ENCODE measurements at places on chromosomes 2 and 18.

- no peak for DNase-seq
These were observed 29.6 kb downstream of the CFAP210 start for GRCh38 chr2:169664600-169664977.

DNA sequence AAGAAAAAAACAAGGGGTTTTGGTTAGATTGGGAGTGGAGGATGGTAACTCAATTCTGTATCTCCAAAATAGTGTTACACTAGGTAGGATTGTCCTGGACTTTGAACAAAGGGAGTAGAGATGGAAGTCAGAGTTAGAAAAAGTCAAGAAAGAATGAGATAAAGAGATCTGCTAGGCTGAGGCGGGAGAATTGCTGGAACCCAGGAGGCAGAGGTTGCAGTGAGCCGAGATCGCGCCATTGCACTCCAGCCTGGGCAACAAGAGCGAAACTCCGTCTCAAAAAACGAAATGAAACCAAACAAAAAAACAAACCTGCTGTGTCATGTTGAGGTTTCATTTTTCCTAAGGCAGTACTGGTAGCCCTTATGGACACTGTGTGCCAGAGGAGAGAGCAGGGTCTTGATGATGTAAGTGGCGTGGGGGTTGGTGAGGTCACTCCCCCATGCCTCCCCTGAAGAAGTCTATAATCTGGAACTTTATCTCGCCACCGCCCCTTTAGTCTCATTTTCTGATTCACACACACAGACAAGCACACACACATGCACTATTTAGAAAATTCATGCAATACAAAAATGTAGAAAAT, 10.5 kb downstream of the DRC1 start:
- peak; percentile 3 for DNase-seq

GRCh38 chr2:113078350-113078839, 10.6 kb downstream of the IL1F10 start:
- no peak for DNase-seq

GRCh38 chr18:76803413-76803812, 18.9 kb upstream of the ZNF236 start:
- no peak for DNase-seq

DNA sequence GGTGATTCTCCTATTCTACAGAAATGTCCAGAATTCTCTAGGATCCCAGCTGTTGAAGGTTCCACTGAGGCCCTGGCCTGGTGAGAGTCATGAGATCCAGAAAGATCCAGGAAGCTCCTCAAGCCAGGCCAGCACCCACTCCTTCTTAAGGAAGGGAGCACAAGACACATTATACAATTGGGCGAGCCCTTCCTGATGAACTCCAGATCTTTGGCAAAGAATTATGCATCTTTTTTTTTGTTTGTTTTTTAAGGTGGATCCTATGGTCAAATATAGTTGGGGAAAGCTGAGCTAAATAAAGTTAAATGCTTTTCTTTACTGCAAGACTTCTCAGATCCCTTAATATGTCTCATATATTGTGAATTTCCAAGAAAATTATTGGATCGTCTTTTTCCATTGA, 37.0 kb upstream of the LOXHD1 start:
- no peak for DNase-seq

GRCh38 chr2:124559236-124559635, 534.1 kb downstream of the CNTNAP5 start:
- DNase-seq = no peak

- DNase-seq = no peak
These were observed 181.7 kb upstream of the SPRED2 start for GRCh38 chr2:65613968-65614555.

DNA sequence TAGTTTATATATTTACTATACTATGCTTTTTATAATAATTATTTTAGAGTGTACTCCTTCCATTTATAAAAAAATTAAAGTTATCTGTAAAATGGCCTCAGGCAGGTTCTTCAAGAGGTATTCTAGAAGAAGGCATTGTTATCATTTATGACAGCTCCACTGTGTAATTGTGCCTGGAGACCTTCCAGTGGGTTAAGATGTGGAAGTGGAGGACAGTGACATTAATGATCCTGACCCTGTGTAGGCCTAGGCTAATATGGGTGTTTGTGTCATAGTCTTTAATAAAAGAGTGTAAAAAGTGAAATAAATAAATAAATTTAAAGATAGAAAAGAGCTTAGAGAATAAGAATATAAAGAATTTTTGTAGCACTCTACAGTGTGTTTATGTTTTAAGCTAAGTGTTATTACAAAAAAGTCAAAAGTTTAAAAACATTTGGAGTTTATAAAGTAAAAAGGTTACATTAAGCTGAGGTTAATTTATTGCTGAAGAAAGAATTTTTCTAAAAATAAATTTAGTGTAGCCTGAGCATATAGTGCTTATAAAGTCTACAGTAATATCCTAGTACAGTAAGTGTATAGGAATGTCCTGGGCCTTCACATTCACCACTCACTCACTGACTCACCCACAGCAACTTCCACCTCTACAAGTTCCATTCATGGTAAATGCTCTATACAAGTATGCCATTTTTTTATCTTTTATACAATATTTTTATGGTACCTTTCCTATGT, 190.0 kb upstream of the SESTD1 start:
- no peak for DNase-seq

DNA sequence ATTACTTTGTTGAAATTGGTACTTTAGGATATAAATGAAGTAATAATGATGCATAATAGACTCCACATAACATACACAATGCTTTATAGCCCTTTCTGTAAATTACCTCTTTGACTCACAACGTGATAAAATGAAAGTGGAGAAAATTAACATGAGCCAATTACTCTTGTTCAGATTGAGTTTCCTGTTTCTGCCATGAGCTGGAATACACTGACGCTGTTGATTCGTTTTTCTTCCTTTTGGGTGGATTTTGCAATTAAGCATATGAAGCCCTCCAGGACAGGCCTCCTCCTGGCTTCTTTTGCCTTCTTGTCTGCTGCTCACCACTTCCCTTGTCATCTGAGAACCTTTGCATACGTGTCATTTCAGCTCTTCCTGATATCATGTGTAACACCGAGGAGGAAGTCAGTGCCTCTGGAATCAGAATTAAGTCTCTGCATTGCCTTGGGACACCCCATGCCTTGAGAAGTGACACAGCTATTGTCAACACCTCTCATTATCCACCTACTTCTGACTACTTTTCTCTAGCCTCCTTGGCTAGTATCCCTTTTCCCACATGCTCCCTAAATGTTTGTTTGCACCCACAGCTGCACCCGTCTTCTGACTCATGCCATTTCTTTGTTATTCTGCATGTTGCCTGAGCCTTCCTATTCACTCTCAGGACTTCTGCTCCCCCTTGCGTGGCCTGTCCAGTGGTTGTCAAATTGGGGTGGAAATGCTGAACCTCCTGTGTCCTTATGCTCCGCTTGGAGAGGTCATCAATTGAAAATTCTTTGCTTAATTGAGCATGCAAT, 134.1 kb downstream of the FMNL2 start:
- DNase-seq = no peak

DNA sequence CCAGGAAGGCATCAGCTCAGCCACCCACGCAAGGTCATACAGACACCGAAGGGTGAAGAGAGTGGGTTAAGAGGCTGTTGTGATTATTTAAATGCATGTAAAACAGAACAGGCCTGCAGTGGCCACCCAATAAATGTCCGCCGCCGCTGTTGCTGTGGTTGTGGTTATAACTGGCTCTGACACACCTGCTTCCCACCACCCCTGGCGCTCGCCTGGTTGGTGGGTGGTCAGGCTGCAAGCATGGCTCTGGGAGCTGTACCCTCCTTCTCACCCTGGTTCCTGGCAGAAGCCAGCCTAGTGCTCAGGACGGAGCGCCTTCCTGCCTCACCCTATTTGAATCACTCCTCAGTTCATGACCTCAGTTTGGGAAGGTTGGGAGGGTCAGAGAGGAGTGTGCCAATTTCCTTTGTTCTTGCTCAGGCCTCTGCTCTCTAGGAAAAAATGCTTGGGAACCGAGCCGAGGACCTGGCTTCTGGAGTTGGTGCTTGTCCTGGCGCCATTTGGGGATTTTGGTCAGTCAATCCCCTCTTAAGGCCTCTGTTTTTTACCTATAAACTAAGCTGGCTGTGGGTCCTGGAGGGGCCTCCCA, 5.3 kb upstream of the CRYBA2 start:
- no peak for DNase-seq

GRCh38 chr18:25425024-25425423, 73.1 kb upstream of the ZNF521 start:
- no peak for DNase-seq

- DNase-seq = no peak
These were observed 109.1 kb downstream of the SMAD2 start for GRCh38 chr18:47821314-47821713.

- DNase-seq = no peak
These were observed 52.7 kb upstream of the ODC1 start for GRCh38 chr2:10500601-10501361.

GRCh38 chr2:9769171-9770005, 73.9 kb upstream of the TAF1B start:
- DNase-seq = peak; percentile 50

DNA sequence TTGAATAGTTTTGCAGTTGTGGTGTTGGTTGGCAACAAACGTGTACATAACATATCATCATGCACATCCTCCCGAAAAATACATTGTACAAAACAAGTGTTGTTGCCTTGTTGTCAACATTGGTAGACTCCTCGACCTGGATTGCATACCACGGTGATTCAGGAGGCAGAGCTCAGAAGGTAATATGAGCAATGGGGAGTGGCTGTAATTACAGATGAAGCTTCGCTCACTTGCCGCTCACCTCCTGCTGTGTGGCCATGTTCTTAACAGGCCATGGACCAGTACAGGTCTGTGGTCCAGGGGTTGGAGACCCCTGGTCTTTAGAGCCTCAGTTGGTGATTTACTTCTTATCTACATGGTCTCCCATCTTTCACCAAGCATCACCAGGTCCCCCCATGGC, 1423.2 kb upstream of the NXPH2 start:
- DNase-seq = no peak

DNA sequence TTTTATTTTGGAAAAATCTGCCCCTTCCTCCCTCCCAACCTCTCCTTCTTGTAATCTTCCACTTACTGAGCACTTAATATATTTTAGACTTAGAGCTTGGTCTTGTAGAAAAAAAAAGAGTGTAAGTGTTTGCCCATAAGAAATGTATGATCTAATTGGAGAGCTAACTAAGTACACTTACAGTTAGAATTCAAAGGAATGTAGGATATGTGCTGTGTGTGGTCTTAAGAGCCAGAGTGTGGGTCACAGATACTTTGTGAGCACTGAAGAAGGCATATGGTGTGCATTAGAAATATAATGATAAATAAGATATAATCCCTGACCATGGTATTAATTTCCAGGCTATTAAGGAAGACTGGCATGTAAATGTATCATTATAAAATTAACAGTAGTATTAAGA, 91.8 kb upstream of the ZNF521 start:
- DNase-seq = no peak

- DNase-seq = no peak
These were observed 124.5 kb upstream of the SH3BP4 start for GRCh38 chr2:234827096-234827860.

DNA sequence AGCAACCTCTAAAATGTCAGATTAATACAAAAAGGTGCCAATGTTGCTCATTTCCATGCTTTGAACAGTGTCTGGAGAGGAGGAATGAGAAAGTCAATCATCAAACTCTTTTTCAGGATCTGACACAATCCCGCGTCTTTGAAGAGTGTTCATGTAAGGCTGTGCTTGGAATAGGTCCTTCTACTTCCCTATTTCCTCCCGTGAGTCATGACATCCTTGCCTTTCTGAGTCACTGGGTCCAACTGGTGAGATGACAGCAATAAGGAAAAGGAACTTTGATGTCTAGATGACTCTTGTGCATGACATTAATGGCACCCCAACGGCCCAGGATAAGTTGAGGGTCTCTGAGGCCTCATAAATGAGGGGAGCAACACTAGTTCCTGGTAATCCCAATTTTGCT, 109.0 kb upstream of the CELF4 start:
- DNase-seq = no peak

DNA sequence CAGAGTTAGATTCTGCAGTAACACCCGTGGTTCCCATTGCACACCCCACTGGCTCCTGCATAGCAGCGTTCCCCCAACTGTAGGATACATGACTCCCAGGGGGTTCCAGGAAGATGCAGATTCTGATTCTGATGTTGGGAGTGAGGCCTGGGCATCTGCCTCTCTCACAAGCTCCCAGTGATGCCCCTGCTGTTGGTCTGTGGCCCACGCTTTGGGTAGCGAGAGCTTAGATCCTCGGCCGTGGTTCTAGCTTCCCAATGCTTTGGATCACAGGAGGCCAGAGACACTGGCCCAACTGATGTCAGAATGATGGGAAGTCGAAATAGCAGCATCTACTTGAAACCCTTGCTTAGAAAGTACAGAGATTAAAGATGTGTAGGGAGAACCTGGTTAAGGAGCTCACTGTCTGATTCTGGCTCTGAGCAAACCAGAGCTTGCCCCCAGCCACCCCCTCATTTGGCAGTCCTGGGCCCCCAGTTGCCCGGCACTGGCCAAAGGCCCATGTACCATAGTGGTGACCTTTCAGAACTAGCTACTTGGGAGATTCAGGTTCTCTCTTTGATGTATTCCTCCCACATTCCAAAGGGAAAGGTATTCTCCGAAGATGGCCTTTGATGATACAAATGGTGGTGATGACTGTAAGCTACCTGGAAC, 197.5 kb downstream of the FAM210A start:
- DNase-seq = no peak

DNA sequence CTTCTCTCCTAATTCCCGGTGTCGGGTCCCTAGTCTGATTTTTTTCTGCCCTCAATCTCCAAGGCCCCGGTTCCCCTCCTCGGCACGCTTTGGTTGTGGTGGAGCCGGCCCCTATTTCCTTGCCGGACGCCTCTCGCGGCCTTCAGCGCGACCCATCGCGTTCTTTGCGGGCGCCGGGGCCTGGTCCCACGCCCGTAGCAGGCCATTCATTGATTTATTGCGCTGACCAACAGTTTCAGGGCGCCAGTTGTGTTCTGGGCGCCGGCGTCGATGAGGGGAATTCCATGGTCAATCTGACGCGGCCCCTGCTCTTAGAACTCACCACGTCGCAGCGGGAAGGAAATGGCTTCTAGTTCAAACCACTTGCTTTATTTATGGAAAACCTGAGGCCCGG, 396 bp downstream of the CNOT9 start:
- peak; percentile 56 for DNase-seq

GRCh38 chr2:157825885-157826284, 50.2 kb downstream of the ACVR1 start:
- DNase-seq = no peak

- DNase-seq = no peak
These were observed 129.9 kb downstream of the TANC1 start for GRCh38 chr2:159098361-159098760.

DNA sequence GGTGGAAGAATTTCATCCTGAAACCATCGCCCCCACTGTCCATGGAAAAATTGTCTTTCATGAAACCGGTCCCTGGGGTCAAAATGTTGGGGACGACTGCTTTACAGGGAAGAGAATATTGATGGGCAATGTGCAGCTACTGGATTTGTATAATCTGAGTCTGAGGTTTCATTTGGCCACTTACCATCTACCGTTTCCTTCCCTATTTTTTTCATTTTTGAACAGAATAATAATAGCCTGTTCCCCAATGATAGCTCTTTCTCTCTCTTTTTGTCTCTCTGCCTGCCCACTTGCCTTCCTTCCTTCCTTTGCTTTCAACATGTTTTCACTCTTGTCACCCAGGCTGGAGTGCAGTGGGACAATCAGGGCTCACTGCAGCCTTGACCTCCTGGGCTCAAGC, 78.3 kb upstream of the TLK1 start:
- no peak for DNase-seq

- no peak for DNase-seq
These were observed 120.2 kb downstream of the MYO3B start for GRCh38 chr2:170298115-170298514.

All from CD4-positive, alpha-beta T cell treated with Interleukin-4 for 4 hours (primary cell).